ENCODE measurements at places on chromosomes 3 and 15.

DNA sequence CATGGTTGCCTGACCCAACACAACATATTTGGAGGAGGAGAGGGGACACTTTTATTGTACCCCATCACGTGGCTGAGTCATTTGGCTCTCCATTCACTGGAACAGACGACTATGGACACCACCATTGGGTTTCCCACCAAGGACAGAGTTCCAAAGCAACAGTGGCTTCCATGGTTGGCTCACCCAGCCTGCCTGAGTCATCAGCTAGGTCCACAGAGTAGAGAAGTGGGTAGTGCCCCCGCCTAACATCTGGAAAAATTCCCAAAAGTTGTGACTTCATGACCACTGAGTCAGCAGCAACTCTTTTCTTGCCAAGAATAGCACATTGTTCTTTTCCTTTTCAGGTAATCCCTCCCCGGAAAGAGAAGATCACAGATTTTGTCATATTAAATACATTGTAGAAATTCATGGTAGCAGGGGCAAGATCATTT lies 3.0 kb upstream of the PPP1R2 start:
- DNase-seq: peak; percentile 91

GRCh38 chr3:168273917-168274316 lies 178.2 kb upstream of the GOLIM4 start:
- DNase-seq: no peak

DNA sequence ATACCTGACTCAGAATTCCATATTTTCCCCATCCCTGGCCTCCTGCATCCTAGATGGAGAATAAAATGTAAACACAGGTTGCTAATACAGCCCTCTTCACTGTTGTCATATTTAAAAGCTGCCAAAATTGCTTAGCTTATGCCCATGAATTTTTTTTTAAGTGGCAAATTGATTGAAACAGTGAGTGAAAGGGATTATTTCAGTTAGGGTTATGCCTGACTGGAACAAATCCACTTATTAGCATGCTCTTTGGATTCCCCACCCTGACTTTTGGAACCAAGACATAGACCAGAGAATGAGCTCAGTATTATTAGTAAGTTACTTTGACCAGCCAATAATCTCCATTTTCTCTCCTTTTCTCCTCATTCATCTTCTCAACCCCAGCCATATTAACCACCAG lies 244.7 kb downstream of the FEZF2 start:
- no peak for DNase-seq

- DNase-seq: no peak
Measured at GRCh38 chr15:45121020-45121419, 6.9 kb downstream of the DUOXA2 start.

DNA sequence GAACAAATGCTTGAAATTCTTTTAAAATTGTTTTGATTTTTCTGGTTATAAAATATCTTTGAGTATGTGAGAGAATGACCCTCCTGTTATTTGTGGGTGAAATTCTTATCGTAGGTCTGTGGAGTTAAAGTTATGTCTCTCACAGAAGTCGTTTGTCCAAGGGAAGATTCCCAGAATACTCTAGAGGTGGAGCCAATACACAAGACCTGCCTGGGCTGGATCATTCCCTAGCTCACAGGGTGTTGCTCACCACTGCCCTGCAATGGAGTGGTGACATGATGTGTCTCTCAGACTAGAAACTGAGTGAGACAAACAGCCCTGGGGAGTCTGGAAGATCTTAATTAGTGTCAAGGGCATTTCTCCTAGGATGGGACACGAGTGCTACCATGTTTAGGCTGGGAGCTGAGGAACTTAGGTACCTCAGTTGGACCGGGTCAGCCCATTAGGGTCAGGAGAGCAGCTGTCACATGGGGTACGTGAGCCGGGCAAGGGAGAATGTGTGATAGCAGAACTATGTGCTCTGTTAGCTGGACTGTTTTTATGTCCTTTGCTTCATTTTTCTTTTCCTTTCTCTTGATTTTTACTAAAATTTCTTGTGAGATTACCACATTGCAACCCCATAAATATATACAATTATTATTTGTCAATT lies 53.6 kb upstream of the MYO5C start:
- DNase-seq: no peak

GRCh38 chr3:19399356-19399755 lies 251.0 kb downstream of the KCNH8 start:
- no peak for DNase-seq

DNA sequence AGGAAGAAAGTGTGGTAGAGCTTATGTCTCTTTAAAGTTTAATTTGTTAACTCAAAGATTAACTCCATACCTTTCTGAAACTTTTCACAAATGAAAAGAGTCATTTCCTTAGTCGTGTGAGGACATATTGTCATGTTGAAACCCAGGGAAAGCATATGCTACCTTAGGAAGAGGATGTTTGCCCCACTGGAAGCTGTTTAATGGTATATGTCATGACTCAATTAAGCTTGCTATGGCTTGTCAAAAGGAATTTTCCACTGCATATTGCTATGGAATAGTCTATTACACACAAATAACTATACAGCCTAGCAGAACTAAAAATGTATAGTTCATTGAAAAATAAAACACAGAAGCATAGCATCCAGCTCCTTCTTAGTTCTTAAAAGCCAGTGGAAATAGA lies 69.9 kb downstream of the NSUN3 start:
- no peak for DNase-seq

GRCh38 chr15:82309802-82310201 lies 39.5 kb downstream of the GOLGA6L10 start:
- DNase-seq: no peak

- DNase-seq: no peak
Measured at GRCh38 chr3:56681984-56682461, 1.0 kb downstream of the TASOR start.

GRCh38 chr15:70962084-70962483 lies 69.5 kb downstream of the LRRC49 start:
- no peak for DNase-seq

GRCh38 chr3:177567833-177568232 lies 370.6 kb upstream of the TBL1XR1 start:
- peak; percentile 30 for DNase-seq

- no peak for DNase-seq
Measured at GRCh38 chr15:70579766-70580165, 183.6 kb downstream of the UACA start.

DNA sequence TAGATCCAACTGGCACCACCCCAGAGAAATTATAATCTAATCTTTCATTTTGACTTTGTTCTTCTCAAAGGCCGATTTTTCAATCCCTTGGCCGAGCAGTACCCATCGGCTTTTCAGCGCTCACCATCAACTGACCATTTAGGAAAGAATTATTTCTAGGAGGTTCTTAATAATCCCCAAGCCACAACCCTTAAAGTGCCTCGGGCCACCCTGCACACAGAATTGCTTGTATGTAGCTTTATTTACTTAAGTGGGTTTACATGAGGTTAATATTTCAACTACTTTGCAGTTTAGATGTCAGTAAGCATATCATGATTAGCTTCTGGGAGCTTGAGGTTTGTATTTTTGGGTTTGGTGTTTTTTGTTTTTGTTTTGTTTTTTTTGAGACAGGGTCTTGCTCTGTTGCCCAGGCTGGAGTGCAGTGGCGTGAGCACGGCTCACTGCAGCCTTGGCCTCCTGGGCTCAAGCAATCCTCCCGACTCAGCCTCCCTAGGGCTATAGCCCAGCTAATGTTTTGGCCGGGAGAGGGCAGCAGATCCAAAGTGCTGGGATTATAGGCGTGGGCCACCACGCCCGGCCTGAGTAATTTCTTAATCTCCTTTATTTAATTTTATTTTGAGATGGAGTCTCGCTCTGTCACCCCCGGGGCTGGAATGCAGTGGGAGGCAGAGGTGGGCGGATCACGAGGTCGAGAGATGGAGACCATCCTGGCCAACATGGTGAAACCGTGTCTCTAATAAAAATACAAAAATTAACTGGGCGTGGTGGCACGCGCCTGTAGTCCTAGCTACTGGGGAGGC lies 801 bp upstream of the CDAN1 start:
- peak; percentile 17 for DNase-seq

GRCh38 chr3:55894605-55895004 lies 407.5 kb upstream of the WNT5A start:
- DNase-seq: no peak

DNA sequence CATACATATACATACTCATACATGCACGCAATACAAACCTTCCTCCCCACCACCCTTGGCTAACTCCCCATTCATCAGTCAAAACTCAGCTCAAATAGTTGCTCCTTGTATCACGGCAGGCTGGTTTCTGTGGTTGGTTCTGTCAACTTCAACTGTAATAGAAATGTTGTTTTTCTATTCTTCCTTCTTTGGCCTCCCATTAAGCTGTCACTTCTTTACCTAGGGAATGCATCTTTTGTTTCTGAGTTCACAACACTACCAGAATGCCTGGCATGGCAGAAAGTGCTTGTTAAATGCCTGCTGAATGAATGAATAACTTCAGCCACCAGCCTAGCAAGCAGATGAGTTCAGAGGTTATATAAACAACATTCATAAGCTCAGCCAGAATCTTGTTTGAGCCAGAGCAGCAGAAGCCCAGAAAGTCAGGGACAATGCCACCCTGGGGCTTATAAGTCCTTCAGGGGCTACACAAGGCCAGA lies 63.1 kb downstream of the B3GALNT1 start:
- no peak for DNase-seq

- no peak for DNase-seq
Measured at GRCh38 chr3:66037986-66038369, 740 bp downstream of the MAGI1 start.

DNA sequence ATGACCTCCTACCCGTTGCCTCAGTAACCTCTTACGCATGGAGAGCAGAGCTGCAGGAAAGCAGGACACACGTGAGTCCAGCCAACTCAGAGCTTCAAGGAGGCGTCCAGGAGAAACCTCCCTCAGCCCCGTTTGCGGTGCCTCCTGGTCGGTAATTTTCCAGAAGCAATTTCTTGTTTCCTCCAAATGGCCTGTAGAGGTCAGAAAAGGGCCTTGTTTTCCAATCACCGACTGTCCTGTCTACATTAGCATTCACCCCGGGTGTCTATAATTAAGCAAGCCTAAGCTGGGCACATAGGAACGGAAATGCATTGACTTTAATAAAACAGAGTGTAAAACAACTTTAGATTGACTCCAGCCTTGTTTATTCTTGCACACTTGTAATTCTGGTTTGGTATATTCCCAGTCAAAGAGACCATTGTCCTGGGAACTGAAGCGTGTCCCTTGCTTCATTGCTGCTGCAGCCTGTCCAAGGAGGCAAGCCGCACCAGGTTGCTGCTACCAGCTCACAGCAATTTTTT lies 836.2 kb downstream of the AGBL1 start:
- DNase-seq: peak; percentile 67

DNA sequence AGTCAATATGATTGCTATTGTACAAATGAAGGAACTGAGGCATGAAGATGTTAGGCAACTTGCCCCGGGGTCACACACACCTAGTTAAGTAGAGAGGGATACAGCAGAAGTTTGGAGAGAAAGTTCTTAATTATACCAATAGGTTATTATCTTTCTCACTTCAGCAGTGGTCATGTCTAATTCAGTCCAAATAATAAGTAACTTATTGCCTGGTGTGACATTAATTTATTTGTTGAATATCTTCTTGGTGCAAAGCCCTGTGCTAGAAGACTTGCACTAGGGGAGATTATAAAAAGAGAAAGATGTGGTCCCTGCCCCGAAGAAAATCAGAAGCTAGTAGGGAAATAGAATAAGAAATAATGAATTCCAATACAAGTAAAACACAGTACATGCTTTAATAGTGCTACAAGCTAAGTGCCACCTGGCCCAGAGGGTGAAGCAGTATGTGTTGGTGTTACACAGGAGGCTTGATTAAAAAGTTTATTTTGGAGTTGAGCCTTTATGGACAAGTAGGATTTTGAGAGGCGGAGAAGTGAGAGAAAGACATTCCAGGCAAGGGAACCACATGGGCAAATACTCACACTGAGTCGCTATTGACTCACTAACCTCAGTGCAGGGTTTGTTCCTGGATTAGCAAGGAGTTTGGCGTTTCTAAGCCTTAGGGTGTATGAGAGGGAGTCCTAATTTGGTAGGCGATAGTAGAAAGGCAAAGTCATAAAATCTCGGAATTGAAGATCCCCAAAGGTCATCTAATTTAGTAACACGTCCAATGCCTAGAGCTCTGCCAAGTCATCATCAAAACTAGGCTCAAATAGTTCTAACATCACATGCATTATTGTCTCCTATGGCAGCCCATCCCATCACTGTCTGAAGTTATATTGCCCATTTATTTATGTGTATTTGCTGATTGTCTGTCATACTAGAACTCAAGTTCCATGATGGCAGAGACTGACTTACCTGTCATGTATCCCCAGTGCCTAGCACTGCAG lies 19.2 kb upstream of the GSK3B start:
- DNase-seq: peak; percentile 85

- no peak for DNase-seq
Measured at GRCh38 chr3:77267589-77267988, 227.7 kb downstream of the ROBO2 start.

Measured in RKO (cell line).